ENCODE measurements at places on chromosomes 16 and 17.

GRCh38 chr17:66508896-66509844 is 206.8 kb downstream of the PRKCA start:
- peak; percentile 93 for DNase-seq

GRCh38 chr17:16491703-16492612 is at the start of gene LRRC75A:
Gene LRRC75A, minus strand, starts transcription at chr17:16492193. Its CDS starts 203 bp downstream, at chr17:16491990.
- no peak for DNase-seq

- no peak for DNase-seq
Observed at GRCh38 chr17:44001461-44001920, 2.9 kb upstream of the NAGS start.

- no peak for DNase-seq
Observed at GRCh38 chr17:34252444-34253138, 2.5 kb upstream of the CCL2 start.

DNA sequence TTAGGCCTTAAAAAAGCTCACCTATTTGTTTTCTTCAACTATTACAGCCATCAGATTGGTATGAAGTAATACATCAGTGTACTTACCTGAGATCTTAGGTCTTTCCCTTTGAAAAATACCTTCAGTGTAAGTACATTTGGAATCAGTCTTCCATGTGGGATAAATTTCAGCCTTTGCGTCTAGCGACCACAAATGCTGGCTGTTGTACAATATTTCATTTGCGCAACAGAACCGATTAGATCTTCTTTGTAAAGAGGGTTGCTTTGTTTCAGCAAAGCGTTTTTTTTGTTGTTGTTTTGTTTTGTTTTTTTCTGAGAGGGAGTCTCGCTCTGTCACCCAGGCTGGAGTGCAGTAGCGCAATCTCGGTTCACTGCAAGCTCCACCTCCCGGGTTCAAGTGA is 394.0 kb downstream of the CPPED1 start:
- no peak for DNase-seq

- no peak for DNase-seq
Observed at GRCh38 chr17:72124438-72124775, 3.6 kb downstream of the SOX9 start.

All from epithelial cell of prostate (primary cell).